Posterior vena cava (tissue), 2 donors: ENCODE measurements at places on chromosomes 11 and 22. TPM values are rescaled to one million over a fixed set of nuclear protein-coding genes. Genes with fewer than 3 reads are reported as not detected.

GRCh38 chr11:7672276-7672959, 882 bp downstream of the CYB5R2 start:
- DNase-seq: no peak

GRCh38 chr11:125005491-125005890, 51.5 kb downstream of the CCDC15 start:
- no peak for DNase-seq

- DNase-seq: no peak
These were observed 10.2 kb upstream of the WEE1 start for GRCh38 chr11:9563196-9563730.

DNA sequence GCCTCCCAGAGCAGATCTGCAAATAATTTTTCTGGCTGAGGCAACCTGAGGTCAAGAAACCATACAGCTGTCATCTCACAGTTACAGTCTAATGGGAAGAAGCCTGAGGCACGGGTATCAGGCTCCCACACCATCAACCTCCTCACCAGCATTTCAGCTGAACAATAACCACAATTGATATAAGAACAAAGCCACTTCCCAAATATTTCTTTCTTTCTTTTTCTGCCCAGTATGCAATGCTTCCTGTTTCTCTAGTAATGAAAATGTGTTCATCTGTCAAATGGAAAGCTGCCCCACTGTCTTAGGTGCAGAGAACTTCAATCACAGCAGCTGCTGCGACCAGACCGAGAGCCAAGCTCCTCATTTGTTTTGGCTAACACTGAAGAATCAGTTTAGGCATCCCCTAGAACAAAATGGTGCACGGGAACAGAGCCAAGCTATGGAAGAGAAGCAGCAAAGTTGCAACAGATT, 108.4 kb downstream of the BLID start:
- no peak for DNase-seq

GRCh38 chr22:37566329-37566837, 6.1 kb downstream of the CDC42EP1 start:
- no peak for DNase-seq

GRCh38 chr11:62133328-62134065, 9.7 kb downstream of the INCENP start:
- DNase-seq: peak; percentile 65

DNA sequence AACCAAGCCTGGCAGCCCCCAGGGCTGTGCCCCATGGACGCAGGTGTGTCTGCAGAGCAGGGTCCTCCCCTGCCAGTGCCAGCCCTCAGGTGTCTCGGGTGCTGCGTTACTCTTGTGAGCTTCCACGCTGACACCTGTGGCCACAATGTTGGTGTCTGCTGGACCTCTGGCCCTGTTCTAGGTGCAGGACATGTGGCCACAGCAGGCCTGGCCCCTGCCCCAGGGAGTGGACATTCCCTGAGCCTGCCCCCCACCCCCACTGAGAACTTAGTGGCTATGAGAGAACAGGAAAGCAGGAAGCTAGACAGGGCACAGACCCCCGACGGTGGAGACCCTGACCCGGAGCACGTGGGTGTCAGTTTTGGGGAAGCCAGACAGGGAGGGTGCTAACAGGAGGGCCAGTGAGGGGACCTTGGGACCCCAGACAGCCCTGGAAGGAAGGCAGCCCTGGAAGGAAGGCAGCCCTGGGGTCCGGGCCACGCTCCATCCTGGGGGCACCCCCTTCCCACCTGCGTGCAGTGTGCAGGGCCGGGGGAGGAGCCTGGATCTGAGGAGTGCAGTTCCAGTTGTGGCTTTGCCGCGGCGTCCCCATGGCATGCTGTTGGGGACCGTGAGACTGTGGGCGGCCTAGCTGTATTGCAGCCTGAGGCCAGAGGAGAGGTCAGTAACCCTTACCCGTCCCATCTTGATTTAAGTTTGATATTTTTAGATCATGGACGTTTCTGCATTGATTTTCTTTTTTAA, 43.9 kb upstream of the PPARA start:
- no peak for DNase-seq

DNA sequence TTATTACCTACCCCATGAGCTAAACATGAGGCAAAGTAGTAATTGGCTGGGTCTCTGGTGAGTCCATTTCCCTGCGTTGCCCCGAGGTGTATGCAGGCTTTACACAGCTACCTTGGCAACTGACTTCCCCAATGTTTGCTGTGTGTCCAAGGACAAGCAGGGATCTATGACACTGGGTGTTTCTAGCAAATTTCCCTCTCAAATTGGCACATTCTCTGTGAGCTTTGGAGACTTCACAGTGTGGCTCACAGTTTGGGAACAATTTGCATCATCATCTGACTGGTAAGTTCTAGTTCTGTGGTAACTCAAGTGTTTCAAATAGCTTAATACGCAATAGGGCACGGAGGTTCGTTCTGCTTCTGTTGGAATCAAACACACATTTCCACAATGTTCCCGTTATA, 12.5 kb downstream of the NNMT start:
- no peak for DNase-seq

GRCh38 chr11:12248330-12248729, 129.0 kb upstream of the PARVA start:
- DNase-seq: no peak

GRCh38 chr22:37260901-37261336, 16.9 kb upstream of the RAC2 start:
- DNase-seq: peak; percentile 84

GRCh38 chr11:35065566-35065965, 73.4 kb upstream of the CD44 start:
- DNase-seq: no peak

DNA sequence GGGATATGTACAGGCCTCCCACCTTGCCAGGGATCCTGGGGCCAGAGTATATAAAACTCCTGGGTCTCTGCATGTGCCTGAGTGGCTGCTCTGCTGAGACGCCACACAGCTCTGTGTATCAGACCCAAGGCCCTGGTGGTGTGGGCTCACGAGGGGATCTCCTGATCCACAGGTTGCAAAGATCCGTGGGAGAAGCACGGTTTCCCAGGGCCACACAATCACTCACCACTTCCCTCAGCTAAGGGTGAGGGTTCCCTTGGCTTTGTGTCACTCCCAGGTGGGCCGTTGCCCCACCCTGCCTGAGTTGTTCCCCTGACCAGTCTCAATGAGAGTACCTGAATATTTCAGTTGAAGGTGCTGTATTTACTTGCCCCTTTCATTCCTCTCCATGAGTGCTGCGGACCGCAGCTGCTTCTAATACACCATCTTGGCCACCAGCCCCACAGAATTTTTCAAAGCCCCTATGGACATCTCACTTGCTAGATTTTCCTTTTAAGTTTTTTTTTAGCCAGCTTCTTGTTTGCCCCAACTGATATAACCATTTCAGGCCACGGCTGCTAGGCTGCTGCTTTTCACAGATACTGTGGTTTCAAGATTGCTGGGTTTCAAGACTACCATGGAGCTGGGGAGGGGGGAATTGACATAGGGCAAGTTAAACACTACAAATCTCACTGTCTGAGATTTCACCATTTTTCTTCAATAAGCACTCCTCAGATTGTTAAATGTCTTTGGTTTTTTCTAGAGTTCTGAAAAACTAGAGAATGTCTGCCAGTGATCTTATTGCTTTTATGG, 13.7 kb upstream of the DEPDC7 start:
- DNase-seq: no peak

- DNase-seq: no peak
These were observed 43.0 kb upstream of the KLHL35 start for GRCh38 chr11:75475767-75476650.

- no peak for DNase-seq
These were observed 34.9 kb downstream of the SCUBE1 start for GRCh38 chr22:43308060-43308830.

- DNase-seq: no peak
These were observed 70.1 kb downstream of the SFI1 start for GRCh38 chr22:31566484-31566883.

GRCh38 chr11:75945446-75945845, 130.4 kb downstream of the UVRAG start:
- DNase-seq: no peak

DNA sequence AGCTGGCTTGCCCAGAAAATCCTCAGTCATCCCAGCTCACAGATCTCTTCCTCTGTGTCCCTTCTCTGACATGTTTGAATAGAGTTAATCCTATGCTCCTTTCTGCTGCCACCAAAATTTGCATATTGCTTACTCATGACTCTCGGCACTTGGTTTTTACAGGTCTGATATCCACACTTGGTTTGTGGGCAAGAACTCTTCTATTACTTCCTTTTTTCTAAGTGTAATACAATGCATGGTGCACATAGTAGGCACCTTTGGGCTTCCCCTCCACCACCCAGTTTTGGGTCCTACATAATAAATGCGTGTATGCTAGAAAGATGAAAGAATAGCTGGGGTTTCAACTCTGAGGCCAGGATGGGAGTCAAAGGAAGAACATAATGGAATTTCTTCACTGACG, 69.7 kb upstream of the GRK3 start:
- no peak for DNase-seq

- DNase-seq: no peak
These were observed 6.8 kb upstream of the CREB3L1 start for GRCh38 chr11:46270684-46271083.

The SCUBE1 gene
- total RNA-seq: 1.1 TPM

The KRTAP5-10 gene
- total RNA-seq: not detected

The PLAAT3 gene
- 31.8 TPM for total RNA-seq

The MUC6 gene
- total RNA-seq: not detected

The IRAG1 gene
- 348 TPM for total RNA-seq

The CD6 gene
- total RNA-seq: 0.93 TPM
